Suppressor macrophage treated with lipopolysaccharide for 1 hour (primary cell): ENCODE measurements at places on chromosomes 16 and 17.

GRCh38 chr17:50101346-50102163, 6.4 kb downstream of the PDK2 start:
- DNase-seq = no peak

GRCh38 chr17:19284005-19284959, 47.1 kb downstream of the EPN2 start:
- no peak for DNase-seq

DNA sequence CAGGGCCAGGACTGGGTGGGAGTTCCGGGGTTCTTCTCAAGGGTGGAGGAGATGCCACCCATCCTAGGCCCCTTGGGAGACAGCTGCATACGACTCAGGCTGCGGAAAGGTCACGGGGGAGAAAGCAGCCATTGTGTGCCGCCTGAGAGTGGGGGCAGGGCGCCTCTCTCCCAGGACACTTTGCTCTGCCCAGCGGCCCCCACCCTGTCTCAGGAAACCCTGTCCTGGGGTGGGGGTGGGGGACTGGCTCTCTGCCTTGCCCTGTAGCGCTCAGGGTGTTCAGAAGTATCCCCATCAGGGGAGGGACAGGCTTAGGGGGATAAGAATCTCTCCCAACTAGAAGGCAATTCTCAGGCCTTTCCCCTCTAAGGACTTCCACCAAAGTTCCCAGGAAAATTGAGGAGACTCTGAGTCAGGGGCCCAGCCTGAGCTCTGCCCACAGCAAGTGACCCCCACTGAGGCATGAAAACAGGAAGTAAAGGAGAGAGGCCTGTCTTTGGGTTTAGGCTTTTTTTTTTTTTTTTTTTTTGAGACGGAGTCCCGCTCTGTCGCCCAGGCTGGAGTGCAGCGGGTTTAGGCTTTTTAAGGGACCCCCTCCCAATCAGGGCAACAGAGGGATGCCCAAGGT, 4.9 kb downstream of the GIT1 start:
- DNase-seq = peak; percentile 28

DNA sequence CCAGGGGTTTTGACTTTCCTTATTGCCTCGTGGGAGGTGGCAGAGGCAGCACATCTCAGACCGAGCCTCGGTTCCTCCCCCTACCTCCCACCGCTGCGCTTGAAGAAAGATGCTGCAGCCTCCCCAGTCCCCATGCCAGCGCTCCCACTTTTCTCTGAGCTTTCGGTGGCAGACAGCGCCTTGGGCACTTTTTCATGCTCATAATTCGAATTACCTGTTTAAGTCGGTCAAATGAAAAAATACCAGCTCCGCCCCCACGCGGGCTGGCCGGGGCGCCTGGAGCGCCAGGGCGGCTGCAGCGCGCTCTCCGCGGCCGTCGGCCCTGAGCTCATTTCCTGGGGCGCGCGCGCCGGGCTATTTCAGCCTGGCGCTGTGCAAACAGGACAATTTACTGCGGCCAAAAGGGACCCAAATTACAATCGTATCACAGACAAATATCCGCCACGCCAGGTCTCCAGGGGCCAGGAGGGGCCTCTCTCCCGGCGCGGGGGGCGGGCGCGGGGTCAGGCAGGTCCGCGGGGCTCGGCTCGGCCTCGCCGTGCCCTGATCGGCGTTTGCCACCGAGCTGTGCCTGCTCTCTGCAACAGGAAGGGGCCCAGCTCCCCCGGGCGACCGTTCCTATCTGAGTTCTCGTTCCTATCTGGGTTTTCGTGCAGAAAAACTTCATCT, 45.0 kb downstream of the SOST start:
- peak; percentile 44 for DNase-seq

GRCh38 chr16:85698935-85699558, 10.3 kb upstream of the GINS2 start:
- no peak for DNase-seq

- DNase-seq = peak; percentile 75
Observed at GRCh38 chr16:21713549-21714368, 50.0 kb downstream of the OTOA start.
